ENCODE measurements at places on chromosomes 6 and 20.
A peak's percentile ranks its signal among the peaks of the same experiment; 100 is the strongest.

GRCh38 chr6:161403717-161404116, 129.9 kb upstream of the AGPAT4 start:
- DNase-seq, result no peak

DNA sequence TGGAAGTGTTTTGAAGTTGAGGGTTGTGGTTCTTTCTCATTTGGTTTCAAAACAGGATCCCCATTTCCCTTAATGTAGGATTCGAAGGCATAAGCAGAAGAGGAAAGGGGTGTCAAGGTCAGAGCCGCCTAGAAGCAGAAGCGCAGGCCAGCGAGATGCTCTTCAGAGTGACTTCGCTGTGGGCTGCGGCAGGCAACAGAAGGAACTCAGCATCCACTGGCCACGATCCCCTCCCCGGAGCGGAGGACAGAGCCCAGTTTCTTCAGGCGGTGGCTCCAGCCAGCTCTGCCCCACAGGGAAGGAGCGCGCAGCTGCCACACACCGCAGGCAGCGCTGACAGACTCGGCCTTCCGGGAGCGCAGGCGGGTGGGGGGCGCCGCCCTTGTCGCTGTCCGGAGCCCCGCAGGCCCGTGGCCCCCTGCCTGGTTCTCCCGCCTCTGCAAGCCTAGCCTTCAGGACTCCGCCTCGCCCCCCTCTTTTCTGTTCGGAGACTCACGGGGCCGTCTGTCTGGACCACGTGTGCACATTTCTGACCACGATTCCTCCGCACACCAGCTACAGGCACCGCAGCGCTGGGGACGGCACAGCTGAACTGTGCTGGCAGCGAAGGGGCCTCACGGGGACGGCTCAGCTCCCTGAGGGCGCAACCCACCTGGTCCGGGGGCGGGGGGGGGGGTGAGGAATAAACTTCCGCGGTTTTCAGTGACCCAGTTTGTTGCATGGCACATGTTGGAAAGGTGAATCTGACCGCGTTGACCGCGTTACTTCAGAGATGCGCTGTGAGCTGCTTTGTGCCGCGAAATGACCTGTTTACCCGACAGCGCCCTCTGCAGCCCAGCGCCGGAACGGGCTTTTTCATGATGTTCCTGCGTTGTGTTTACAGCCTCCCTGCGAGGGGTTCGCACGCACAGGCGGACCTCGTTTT, 26.1 kb downstream of the TTLL2 start:
- peak; percentile 67 for DNase-seq

- no peak for DNase-seq
These were observed 1.0 kb downstream of the AFDN start for GRCh38 chr6:167827583-167828324.

- DNase-seq, result no peak
These were observed 58.7 kb upstream of the MTHFD1L start for GRCh38 chr6:150806790-150807189.

DNA sequence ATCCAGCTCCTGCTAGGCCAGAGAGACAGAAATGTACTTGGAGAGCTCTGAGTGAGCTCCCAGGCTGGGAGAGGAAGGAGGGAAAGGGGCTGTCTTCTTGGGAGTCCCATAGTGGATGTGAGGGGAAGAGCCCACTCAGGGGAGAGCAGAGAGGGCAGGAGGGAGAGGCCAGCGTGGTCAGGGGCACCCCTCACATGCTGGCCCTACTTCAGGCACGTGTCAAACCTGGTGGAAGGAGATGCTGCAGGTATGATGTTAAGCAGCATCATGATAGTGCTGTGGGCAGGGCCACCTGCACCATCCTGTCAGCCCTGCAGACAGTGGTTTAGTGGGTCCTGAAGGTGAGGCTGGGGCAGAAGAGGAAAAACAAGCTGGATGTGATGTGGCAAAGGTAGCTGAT, 265.4 kb upstream of the RNF24 start:
- no peak for DNase-seq
